Inflammatory macrophage (primary cell): ENCODE measurements at places on chromosomes 1 and 21.

DNA sequence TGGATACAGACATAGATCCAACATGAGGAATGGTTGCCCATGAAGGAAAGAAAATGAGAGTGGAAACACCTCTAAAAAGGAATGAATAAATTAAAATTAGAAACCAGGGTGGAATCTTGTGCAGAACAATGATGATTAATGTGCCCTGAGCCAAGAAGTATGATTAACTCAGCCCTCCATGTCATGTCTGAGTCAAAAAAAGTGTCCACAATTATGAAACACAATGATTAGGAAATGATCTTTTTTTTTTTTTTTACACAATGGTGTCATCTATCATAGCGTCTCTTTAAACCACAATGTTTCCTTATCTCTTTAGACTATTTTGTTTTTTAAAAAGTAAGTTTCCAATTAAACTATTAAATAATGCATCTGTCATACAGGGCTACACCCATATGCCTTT is 78.9 kb upstream of the RAB4A start:
- peak; percentile 69 for DNase-seq

- peak; percentile 72 for DNase-seq
Observed at GRCh38 chr1:36369061-36369861, 16.5 kb downstream of the STK40 start.

- DNase-seq, result peak; percentile 28
Observed at GRCh38 chr1:53959664-53960250, 13.6 kb downstream of the LRRC42 start.

GRCh38 chr1:227072991-227073390 is 132.9 kb downstream of the COQ8A start:
- no peak for DNase-seq

DNA sequence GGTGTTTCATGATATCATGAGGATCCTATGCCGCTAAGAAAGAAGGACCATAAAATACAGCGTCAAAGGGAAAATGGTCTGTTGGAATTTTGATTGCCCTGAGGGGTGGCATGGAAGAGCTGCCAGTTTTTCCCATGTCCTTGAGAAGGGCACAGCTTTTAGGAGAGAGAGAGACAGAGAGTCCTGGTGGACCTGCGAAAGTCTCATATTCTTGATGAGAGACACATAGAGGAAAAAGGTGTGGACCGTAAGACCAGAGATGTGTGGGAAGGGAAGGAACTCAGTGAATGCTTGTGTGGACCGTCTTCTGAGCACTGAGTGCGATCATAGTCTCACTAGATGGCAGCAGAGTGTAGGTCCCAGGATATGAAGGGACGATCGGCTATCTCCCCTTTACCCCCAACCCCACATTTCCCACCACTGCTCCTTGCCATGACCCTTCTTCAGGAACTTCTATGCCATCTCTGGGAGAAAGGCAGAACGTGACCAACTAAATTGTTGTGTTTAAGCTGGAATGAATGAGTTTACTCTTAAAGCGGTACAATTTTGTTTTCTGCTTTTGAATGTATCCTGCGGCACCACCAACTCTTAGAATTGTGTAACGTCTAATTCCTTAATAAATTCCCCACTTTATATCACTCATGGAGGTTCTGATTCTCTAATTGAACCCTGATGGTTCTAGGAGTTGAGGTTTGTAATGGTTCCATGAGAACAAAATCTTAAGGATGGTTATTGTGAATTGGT is 117.7 kb downstream of the CTH start:
- peak; percentile 13 for DNase-seq

GRCh38 chr1:228342627-228343190 is 63.9 kb downstream of the TRIM11 start:
- no peak for DNase-seq

GRCh38 chr1:232905331-232906034 is 44.9 kb upstream of the NTPCR start:
- peak; percentile 62 for DNase-seq

GRCh38 chr1:37865348-37866120 is 6.1 kb upstream of the MTF1 start:
- no peak for DNase-seq

DNA sequence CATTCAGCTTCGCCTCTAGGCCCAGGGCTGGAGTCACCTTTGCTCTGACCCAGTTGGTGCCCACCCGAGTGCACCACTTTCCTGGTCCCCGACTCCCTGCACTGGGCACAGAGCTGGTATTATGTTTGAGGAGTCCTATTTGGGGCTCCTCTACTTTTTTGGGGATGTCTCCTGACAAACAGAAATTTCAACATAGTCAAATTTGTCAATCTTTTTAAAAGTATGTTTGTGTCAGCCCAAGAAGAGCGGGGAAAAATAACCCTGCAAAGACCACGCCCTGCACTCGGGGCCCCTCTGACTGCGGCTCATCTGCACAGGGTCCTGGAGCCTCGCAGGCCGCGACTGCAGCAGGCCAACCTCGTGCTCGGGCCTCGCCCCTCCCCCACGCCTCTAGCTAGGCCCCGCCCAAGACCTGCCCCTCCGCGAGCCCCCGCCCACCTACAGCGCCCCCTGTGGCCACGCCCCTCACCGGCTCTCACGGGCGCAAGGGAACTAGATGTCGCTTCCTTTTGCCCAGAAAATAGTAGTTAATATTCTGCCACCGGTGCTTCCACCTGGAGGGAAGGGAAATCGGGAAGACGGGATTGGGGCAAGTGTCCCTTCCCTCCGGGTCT is 11.4 kb downstream of the FAM229A start:
- DNase-seq, result peak; percentile 74

DNA sequence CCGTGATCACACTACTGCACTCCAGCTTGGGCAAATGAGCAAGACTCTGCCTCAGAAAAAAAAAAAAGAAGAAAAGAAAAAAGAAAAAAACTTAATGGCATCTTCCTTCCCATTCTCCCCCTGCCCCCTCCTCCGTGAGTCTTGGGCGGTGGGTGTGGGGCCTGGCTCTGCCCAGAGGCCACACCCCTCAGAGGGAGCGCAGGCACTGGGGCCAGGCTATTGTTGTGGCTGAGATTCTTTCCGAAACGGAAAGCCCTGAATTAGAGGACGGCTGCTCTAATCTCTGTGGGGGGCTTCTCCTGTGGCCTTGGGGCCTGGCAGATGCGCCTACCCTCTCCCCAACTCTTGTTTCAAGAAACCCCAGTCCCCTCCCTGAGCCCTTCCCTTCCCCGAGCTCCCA is 4.1 kb upstream of the FAM110D start:
- no peak for DNase-seq

DNA sequence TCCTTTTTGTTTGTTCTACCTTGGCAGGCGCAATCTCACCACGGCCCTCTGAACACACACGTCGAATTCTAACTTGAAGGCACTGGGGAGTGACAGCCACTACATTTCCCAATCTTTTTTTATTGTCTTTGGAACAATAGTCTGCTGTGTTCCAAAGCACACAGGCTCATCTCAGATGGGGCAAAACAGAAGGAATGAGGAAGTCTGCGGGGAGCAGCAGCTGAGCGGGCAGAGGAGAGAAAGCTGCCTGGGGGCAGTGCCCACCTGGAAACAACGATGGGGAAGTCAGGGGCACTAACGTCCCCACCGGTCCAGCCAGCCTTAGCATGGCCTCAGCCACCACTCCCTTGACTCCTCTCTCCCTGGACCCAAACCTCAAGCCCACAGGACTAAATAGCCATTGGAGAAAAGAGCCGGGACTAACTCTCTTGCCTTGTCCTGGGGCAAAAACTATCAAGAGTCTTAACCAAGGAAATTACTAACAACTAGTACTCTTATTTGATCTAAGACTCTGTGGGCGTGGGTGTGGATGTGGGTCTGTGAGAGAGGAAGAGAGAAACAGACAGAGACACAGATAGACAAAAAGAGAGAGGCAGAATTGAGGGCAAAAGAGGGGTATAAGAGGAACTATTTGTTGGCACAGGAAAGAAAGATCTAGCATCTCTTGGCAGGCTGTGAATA is 34.2 kb downstream of the SYF2 start:
- DNase-seq, result no peak

DNA sequence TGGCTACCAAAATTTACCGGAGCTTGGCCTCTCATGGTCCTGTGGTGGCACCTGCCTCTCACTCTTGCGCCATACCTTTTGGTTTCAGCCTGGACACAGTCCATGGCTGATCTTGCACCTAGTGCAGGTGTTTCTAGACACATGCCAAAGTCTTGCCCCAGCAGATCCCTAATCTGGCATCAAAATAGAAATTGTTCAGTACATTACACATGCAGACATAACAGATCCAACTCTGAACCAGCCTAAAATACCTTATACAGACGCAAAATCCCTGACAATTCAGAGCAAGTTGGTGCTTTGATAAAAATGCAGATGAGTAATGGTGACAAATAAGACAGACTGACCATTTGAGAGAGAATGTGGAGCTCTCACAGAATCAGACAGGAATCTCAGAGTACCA is 44.1 kb downstream of the NGF start:
- DNase-seq, result no peak

GRCh38 chr1:209425959-209426358 is 157.6 kb upstream of the CAMK1G start:
- DNase-seq, result no peak

GRCh38 chr1:36728051-36728450 is 245.3 kb upstream of the CSF3R start:
- DNase-seq, result no peak

GRCh38 chr1:118940957-118941356 is 47.2 kb downstream of the TBX15 start:
- no peak for DNase-seq
